CD4-positive, alpha-beta memory T cell (primary cell): ENCODE measurements at places on chromosomes 6 and 20. TPM values are rescaled to one million over a fixed set of nuclear protein-coding genes. Genes with fewer than 3 reads are reported as not detected.
A peak's percentile ranks its signal among the peaks of the same experiment; 100 is the strongest.

DNA sequence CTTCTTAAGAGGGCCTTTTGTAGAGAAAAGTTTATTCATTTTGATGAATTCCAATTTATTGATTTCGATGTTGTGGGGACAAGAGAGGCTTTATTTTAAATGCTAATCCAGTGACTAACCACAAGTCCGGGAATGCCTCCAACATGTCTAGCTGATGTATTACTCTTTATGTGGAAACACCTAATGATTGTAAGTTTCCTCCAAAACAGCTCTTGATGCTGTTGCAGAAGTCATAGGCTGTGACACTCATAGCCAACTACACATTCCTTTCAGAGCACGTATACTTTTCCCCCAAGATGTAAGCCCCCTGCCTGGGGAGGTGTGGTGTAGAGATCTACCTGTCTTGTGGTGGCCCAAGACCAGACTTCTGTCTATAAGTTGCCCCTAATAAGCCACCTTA is 61.3 kb upstream of the RNF24 start:
- no peaks in the 10 kb centered on the region for H3K27me3 ChIP-seq
- no peak overlapping the region for H3K4me3 ChIP-seq
- H3K4me1 ChIP-seq, result peaks cover 8% of the 10 kb centered on the region
- no peaks in the 10 kb centered on the region for H3K36me3 ChIP-seq
- H3K27ac ChIP-seq, result no peak overlapping the region

The C20orf202 gene
- 0.18 TPM for polyA plus RNA-seq

- no peaks in the 10 kb centered on the region for H3K4me1 ChIP-seq
- H3K4me3 ChIP-seq, result no peak overlapping the region
- no peak overlapping the region for H3K27ac ChIP-seq
- H3K27me3 ChIP-seq, result no peaks in the 10 kb centered on the region
- H3K36me3 ChIP-seq, result no peaks in the 10 kb centered on the region
- no peak for DNase-seq
These were observed 36.2 kb downstream of the JAG1 start for GRCh38 chr20:10637563-10637962.

GRCh38 chr6:150668900-150669302 is 69.2 kb downstream of the PLEKHG1 start:
- no peak for DNase-seq
- H3K36me3 ChIP-seq, result no peaks in the 10 kb centered on the region
- H3K4me1 ChIP-seq, result no peaks in the 10 kb centered on the region
- H3K27me3 ChIP-seq, result no peaks in the 10 kb centered on the region
- no peak overlapping the region for H3K4me3 ChIP-seq

- no peak overlapping the region for H3K27ac ChIP-seq
- H3K4me3 ChIP-seq, result no peak overlapping the region
- no peaks in the 10 kb centered on the region for H3K36me3 ChIP-seq
- H3K27me3 ChIP-seq, result peaks cover 5% of the 10 kb centered on the region
These were observed 4.9 kb upstream of the MLN start for GRCh38 chr6:33808641-33809180.

The TMC2 gene
- not detected for polyA plus RNA-seq

DNA sequence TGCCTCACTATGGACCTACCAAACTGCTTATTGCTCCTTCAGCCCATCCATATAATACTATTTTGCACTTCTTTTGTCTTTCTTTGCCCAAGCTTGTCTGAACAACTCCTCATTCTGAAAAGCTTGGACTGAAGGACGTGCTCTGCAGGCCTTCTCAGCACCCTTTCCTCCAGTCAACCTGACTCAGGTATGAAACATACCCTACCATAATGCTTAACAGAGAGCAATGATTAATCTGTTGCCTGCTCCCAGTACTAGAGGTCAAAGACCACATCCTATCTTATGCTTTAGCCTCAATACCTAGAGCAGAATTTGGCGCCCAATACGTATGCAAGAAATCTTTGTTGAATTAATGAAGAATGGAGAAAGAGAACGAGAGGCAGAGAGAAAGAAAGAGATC is 55.2 kb downstream of the ATXN1 start:
- H3K4me3 ChIP-seq, result no peak overlapping the region
- DNase-seq, result no peak
- H3K36me3 ChIP-seq, result no peaks in the 10 kb centered on the region
- peaks cover 55% of the 10 kb centered on the region for H3K4me1 ChIP-seq
- H3K27ac ChIP-seq, result no peak overlapping the region

DNA sequence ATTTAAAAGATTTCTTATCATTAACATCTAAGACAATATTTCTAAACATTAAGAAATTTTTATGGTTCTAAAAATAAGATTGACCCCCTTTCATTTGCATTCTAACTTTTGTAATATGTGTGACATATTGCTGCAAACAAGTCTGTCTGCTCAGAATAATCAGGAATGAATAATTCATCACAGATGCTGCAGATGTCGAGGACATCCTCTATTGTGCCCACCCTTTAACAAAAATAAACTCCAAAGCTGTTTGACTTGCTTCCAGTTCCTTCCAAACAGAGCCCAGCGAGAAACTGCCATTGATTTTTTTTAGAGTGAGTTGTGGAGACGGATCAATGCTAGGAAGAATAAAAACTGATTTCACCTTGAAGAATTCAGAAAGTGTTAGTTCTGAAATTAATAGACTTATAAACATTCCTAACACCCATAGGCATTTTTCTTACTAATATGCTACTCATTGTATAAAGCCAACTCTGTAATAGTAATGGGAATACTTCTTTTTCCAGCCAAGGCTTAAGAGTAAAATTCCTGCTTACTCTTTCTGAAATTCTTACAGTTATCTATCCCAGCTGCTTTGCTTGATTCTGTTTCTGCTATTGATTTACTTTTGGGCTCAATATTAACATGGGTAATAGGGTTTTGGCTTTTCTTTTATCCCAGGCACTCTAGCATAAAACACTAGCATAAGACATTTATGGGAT is 244.8 kb upstream of the FAM83B start:
- no peaks in the 10 kb centered on the region for H3K4me1 ChIP-seq
- H3K4me3 ChIP-seq, result no peak overlapping the region
- no peaks in the 10 kb centered on the region for H3K36me3 ChIP-seq
- no peaks in the 10 kb centered on the region for H3K27me3 ChIP-seq

The DNAH8 gene
- polyA plus RNA-seq, result not detected

DNA sequence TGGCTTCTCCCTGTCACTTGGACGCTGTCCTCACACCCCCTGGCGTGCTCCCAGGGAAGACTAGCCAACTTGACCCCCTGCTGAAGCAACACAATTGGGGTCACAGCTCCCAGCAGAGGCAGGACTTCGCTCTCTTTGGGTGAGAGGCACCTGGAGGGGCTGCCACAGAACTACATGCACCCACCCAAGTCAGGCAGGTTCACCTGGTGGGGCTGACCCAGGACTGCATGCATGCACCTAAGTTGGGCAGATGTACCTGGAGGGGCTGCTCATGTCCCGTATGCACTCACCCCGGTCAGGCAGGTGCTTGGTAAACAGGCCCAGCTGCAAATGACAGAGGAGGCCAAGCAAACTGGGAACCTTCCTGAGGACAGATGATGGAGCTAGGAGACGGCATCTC is 154.3 kb upstream of the RPS6KA2 start:
- DNase-seq, result no peak
- H3K27me3 ChIP-seq, result no peaks in the 10 kb centered on the region
- no peak overlapping the region for H3K4me3 ChIP-seq
- H3K4me1 ChIP-seq, result no peaks in the 10 kb centered on the region
- no peak overlapping the region for H3K27ac ChIP-seq

GRCh38 chr20:22106308-22106938 is 401.0 kb downstream of the PAX1 start:
- H3K4me1 ChIP-seq, result no peaks in the 10 kb centered on the region
- no peaks in the 10 kb centered on the region for H3K36me3 ChIP-seq
- no peak overlapping the region for H3K27ac ChIP-seq
- DNase-seq, result no peak
- no peaks in the 10 kb centered on the region for H3K27me3 ChIP-seq

The TMEM244 gene
- polyA plus RNA-seq, result 1.2 TPM

DNA sequence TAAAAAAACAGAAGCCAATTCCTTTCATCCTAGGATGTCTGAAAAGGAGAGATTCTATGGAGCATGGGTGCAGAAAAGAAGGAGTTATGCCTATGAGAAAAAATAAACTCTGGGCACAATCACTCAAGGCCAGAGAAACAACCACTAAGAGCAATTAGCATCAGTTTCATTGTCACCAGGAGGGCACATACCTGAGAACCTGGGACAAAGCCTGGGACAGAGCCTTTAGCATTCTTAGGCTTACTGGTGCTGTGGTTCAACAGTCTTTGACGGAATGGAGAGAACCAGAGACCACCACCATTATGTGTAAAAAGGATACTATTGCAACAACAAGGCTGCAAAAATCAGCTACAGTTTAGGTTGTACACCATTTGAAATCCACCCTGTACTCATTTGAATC is 29.4 kb upstream of the BCKDHB start:
- H3K4me3 ChIP-seq, result no peak overlapping the region
- no peaks in the 10 kb centered on the region for H3K36me3 ChIP-seq
- no peaks in the 10 kb centered on the region for H3K4me1 ChIP-seq
- H3K27ac ChIP-seq, result no peak overlapping the region
- H3K27me3 ChIP-seq, result no peaks in the 10 kb centered on the region
- no peak for DNase-seq

- no peaks in the 10 kb centered on the region for H3K27me3 ChIP-seq
- H3K4me3 ChIP-seq, result no peak overlapping the region
- no peaks in the 10 kb centered on the region for H3K36me3 ChIP-seq
- H3K4me1 ChIP-seq, result no peaks in the 10 kb centered on the region
These were observed 155.5 kb upstream of the RPS6KA2 start for GRCh38 chr6:166782520-166782919.

DNA sequence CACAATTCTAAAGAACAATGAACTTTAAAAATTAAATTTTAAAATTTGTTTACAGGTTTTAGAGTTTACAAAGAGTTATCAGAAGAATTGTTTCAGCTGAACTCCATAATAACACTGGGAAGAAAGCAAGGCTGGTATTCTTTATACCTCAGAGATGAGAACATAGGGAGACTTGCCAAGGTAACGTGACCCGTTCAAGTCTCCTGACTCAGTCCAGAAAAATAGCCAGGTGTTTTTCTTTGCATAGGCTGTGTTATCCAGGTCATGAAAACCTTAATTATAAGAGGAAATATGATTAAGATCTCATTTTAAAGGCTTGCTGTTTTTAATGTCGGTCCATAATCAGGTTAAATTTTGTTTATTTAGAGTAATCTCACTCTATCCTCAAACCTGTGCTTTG is 8.5 kb upstream of the C6orf141 start:
- DNase-seq, result no peak
- no peaks in the 10 kb centered on the region for H3K27me3 ChIP-seq
- no peaks in the 10 kb centered on the region for H3K36me3 ChIP-seq
- no peaks in the 10 kb centered on the region for H3K4me1 ChIP-seq
- no peak overlapping the region for H3K27ac ChIP-seq

The GGTLC1 gene
- not detected for polyA plus RNA-seq

The GABRR1 gene
- polyA plus RNA-seq, result not detected

The SLC17A1 gene
- not detected for polyA plus RNA-seq

DNA sequence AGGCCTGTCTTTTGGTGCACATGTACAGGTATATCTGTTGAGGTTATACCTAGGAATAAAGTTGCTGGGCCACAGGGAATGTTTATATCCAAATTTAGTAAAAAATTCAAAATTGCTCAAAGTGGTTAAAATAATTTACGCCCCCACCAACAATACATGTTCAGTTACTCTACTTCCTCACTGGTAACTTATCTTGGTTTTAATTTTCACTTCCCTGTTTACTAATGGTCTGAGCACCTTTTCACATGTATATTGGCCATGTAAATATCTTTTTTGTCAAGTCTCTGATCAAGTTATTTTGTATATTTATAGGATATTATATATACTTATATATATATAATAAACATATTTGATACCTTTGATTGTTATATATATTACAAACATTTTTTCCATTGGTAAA is 9.7 kb downstream of the PDE7B start:
- no peaks in the 10 kb centered on the region for H3K36me3 ChIP-seq
- no peaks in the 10 kb centered on the region for H3K27me3 ChIP-seq
- H3K4me3 ChIP-seq, result no peak overlapping the region
- H3K4me1 ChIP-seq, result no peaks in the 10 kb centered on the region
- DNase-seq, result no peak

- H3K27ac ChIP-seq, result peak overlapping the region; percentile 35
- H3K4me1 ChIP-seq, result peaks cover 22% of the 10 kb centered on the region
- H3K27me3 ChIP-seq, result no peaks in the 10 kb centered on the region
These were observed 24.7 kb downstream of the POFUT1 start for GRCh38 chr20:32232326-32232886.

The MAS1L gene
- polyA plus RNA-seq, result not detected

The HCK gene
- polyA plus RNA-seq, result 0.09 TPM

- H3K27ac ChIP-seq, result peak within 1 kb of the TSS; percentile 26
- no peak for DNase-seq
- H3K27me3 ChIP-seq, result peaks cover 6% of the 10 kb centered on the region
These were observed at the start of gene SYNE1 for GRCh38 chr6:152637296-152638047. SYNE1 (minus strand) TSS chr6:152637362; CDS start chr6:152628331, 9,031 bp downstream.

DNA sequence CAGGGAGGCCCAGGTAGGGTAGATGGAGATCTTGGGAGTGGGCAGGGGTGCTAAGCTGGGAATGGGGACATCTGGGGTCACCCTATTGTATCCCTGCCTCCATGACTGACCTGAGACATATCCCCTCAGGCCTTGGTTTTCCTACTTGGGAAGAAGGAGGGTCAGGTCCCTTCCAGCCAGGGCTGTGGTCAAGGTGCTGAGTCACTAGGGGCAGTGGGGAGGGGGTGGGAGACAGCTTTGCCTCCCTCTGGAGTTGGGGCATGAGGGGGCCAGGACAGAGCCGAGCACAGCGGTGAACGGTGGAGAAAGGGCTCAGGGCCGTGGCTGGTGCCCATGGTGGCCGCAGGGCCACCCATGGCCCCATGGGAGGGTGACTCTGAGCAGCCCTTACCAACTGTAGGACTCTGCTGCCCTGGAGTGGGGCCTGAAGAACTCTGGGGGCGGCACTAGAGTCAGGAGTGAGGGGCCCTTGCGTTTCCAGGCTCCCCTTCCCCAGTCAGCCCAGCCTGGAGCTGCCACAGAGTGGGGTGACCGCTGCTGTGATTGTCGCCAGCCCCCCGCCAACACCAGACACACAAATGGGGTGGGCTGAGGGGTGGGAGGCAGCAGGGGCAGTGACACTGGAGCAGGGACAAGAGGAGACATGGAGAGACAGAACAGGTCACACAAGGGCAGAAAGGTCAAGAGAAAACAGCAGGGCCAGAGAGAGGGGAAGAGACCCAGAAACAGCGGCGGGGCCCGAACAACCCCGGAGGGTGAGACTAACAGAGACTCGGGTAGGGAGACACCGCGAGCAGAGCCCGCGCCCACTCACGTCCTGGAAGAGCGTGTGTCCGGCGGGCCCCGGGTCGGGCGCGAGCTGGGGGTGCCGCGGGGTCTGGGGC is 576 bp downstream of the NECAB3 start:
- peak overlapping the region; percentile 49 for H3K4me3 ChIP-seq
- H3K4me1 ChIP-seq, result peaks cover 37% of the 10 kb centered on the region
- peak overlapping the region; percentile 43 for H3K27ac ChIP-seq
- DNase-seq, result no peak
- H3K27me3 ChIP-seq, result no peaks in the 10 kb centered on the region

The RNF182 gene
- polyA plus RNA-seq, result not detected

The HLA-DQB2 gene
- not detected for polyA plus RNA-seq

The MAPK13 gene
- 36.8 TPM for polyA plus RNA-seq

GRCh38 chr6:55652429-55652828 is 73.4 kb upstream of the HMGCLL1 start:
- no peak overlapping the region for H3K27ac ChIP-seq
- H3K4me1 ChIP-seq, result no peaks in the 10 kb centered on the region
- DNase-seq, result no peak
- no peaks in the 10 kb centered on the region for H3K36me3 ChIP-seq
- H3K27me3 ChIP-seq, result no peaks in the 10 kb centered on the region

- peak overlapping the region; percentile 29 for H3K4me3 ChIP-seq
- H3K27ac ChIP-seq, result no peak overlapping the region
- H3K36me3 ChIP-seq, result no peaks in the 10 kb centered on the region
- no peak for DNase-seq
These were observed 666 bp downstream of the TPD52L1 start for GRCh38 chr6:125154118-125154760.
